ENCODE measurements at places on chromosomes 7 and 10.

DNA sequence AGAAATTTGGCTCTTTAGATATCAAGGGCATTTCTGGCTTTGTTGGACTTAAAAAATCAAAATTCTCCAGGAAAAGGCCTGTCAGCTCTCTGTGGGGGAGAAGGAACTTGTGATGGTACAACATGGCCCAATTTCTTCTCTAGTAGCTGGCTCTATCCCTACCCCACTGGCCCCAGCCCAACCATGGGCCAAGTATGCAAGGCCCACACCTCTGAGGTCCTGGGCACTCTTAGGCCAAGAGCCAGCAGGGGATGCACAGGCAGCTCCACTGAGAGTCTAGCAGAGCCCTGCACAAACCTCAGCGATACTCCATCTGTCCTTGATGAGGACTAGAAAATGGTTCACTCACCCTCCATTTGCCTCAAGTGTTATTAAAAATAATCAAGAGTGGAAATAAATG, 261.2 kb downstream of the C7orf25 start:
- no peak for DNase-seq

- no peak for DNase-seq
Measured at GRCh38 chr10:35011771-35012191, 78.4 kb downstream of the CUL2 start.

DNA sequence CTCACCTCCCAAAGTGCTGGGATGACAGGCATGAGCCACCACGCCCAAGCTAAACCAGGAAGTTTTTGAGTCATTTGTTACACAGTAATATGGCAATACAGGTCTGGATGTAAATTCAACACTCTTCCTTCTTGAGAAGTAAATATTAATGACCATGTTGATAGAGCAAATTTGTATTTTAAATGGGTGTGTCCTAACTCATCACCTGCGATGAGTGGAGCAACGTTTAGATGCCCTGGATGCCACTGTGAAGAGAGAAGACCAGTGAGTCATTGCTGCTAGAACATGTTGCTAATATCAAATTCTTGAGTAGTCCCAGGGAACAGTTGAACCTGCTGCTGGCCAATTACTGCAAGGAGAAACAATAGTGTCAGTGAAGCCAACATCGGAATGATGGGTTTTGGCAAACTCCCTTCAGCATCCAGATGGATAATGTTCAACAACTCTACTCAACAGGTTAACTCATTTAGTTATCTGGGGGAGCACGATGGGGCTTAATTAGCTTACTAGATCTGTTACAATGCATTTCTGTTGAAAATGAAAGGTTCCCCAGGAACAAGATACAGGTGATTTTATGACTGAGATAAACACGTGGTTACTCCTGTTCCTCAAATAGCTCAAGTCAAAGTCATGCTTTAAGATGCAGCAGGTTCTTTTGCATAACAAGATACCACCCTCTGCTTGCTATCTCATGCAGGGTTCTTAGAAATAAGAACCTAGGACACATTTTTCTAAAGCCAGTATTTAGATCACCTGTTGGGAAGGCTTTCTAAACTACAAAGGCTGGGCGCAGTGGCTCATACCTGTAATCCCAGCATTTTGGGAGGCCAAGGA, 146.8 kb downstream of the CALN1 start:
- no peak for DNase-seq

GRCh38 chr7:99665312-99666012, 14.3 kb downstream of the CYP3A5 start:
- DNase-seq: no peak

- DNase-seq: no peak
Measured at GRCh38 chr7:74014931-74015330, 13.0 kb upstream of the ELN start.

DNA sequence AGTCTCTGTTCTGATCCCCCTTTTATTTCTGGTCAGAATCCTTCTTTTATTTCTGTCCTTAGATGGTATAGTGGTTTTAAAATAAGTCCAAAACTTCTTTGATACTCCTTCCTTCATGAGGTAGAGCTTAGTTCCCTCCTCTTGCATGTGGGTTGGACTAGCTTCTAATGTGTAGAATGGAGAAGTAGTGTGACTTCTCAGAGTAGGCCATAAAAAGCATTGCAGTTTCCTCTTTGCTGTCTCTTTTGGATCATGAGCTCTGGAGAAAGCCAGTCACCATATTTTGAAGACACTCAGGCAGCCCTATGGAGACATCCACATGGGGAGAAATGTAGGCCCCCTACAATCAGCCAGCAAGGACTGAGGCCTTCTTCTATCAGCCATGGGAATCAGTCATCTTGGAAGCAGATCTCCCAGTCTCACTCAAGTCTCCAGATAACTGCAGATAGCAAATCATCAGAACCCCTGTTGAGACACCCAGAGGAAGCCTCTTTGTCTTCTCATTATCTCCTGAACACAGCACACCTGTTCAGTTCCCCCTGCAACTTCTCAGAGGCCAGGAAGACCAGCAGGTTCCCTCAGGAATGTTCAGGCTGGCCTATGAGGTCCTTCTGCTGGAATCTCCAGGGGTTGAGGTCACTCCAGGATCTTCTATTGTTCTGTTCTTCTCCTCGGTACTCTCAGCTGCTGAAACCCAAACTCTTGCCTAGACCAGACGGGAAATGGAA, 511.9 kb upstream of the ZMIZ1 start:
- DNase-seq: no peak

- no peak for DNase-seq
Measured at GRCh38 chr7:69624435-69625230, 26.4 kb downstream of the AUTS2 start.

- no peak for DNase-seq
Measured at GRCh38 chr7:77843194-77843593, 44.6 kb downstream of the PHTF2 start.

- DNase-seq: no peak
Measured at GRCh38 chr7:142168746-142169145, 57.2 kb downstream of the MGAM2 start.

- no peak for DNase-seq
Measured at GRCh38 chr7:43868681-43869005, 674 bp downstream of the MRPS24 start.

GRCh38 chr10:17418249-17418648, 36.1 kb downstream of the ST8SIA6 start:
- DNase-seq: no peak

DNA sequence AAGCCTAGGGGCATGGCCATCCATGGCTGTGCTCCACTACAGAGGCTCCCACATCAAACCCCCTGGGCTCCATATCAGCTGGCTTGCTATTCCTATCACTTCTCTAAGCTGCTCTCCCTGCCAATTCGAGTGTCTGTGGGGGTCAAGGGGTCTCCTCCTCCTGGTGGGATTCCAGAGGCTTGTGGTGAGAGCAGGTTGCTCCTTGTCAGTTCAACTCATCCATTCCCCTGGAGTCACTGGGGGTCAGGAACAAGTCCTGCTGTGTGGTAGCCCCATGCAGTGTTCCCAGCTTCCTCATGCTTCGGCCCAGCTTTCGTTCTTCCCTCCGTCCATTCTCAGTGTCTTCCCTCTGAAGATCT, 86.6 kb upstream of the UNC5B start:
- no peak for DNase-seq

- no peak for DNase-seq
Measured at GRCh38 chr7:158491094-158491493, 96.5 kb downstream of the PTPRN2 start.

DNA sequence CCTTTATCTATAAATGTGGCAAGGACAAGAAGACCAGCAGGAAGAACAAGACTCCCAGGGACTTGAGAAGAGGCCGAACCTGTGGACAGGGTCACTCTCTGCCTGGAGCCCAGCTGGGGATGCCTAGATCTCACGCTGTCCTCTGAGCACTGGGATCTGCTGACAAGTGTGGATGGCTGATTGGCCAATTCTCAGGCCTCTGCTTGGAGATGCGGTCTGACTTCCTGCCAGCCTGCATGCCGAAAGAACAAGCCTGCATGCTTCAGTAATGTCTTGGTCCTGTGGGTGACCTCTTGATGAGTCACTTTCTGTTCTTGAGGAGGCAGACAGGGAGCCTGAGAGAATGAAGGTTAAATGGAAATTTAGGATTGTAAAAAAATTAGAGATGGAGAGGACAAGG, 84.7 kb downstream of the TMEM178B start:
- no peak for DNase-seq

- DNase-seq: no peak
Measured at GRCh38 chr10:76333796-76334195, 902.4 kb downstream of the LRMDA start.

DNA sequence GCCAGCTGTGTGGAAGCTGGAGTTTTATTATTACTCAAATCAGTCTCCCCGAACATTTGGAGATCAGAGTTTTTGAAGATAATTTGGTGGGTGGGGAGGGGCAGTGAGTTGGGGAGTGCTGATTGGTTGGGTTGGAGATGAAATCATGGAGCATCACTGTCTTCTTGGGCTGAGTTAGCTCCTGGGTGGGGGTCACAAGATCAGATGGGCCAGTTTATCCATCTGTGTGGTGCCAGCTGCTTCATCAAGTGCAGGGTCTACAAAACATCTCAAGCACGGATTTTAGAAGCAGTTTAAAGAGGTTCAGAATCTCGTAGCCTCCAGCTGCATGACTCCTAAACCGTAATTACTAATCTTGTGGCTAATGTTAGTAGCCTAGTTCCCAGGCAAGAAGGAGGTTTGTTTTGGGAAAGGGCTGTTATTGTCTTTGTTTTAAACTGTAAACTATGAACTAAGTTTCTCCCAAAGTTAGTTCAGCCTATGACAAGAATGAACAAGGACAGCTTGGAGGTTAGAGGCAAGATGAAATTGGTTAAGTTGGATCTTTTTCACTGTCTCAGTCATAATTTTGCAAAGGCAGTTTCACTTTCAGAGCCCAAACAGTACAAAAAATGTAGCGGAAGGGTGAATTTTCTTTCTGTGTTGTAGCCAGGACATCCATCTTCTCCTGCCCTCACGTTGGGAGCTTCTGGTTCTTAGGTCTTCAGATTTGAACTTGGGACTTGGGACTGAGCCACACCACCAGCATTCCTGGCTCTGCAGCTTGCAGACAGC, 43.1 kb downstream of the KLF6 start:
- no peak for DNase-seq

DNA sequence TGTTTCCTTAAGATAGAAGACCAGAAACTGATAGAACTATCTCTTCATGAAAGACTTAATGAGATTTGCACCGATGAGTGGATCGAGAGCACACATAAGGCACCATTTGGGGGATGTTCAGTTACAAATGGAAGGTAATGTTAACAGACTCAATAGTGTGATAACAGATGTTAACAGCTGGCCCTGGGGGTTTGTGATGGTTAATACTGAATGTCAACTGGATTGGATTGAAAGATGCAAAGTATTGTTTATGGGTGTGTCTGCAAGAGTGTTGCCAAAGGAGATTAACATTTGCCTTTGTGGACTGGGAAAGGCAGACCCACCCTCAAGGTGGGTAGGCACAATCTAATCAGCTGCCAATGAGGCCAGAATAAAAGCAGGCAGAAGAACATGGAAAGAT, 130.5 kb upstream of the DGKB start:
- no peak for DNase-seq
